ENCODE measurements at places on chromosomes 6 and 20. TPM values are rescaled to one million over a fixed set of nuclear protein-coding genes. Genes with fewer than 3 reads are reported as not detected.

The TRIM40 gene
- not detected for polyA plus RNA-seq

The ARMH2 gene
- polyA plus RNA-seq, result not detected

The RAD21L1 gene
- polyA plus RNA-seq, result 0.16 TPM

The SCRT2 gene
- polyA plus RNA-seq, result not detected
